ENCODE measurements at places on chromosomes 16 and 17. TPM values are rescaled to one million over a fixed set of nuclear protein-coding genes. Genes with fewer than 3 reads are reported as not detected.

DNA sequence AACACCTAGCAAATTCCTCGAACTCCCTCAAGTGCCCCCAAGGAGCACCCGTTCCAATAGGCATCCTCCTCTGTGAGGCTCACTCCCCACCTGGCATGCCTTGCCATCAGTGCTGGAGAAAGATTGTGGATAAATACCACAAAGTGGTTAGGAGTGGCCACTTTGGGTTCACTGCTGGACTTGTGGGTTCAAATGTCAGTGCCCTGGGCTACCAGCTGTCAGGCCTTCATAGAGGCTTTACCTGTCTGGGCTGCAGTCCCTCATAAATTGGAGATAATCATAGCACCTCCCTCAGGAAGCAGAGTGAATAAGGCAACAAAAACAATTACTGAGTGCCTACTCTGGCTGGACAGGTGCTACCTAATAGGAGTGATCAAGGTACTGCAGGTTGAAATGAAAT, 1.5 kb upstream of the SYT17 start:
- DNase-seq, result no peak

- no peak for DNase-seq
Observed at GRCh38 chr16:1455190-1456171, 11.1 kb upstream of the CCDC154 start.

DNA sequence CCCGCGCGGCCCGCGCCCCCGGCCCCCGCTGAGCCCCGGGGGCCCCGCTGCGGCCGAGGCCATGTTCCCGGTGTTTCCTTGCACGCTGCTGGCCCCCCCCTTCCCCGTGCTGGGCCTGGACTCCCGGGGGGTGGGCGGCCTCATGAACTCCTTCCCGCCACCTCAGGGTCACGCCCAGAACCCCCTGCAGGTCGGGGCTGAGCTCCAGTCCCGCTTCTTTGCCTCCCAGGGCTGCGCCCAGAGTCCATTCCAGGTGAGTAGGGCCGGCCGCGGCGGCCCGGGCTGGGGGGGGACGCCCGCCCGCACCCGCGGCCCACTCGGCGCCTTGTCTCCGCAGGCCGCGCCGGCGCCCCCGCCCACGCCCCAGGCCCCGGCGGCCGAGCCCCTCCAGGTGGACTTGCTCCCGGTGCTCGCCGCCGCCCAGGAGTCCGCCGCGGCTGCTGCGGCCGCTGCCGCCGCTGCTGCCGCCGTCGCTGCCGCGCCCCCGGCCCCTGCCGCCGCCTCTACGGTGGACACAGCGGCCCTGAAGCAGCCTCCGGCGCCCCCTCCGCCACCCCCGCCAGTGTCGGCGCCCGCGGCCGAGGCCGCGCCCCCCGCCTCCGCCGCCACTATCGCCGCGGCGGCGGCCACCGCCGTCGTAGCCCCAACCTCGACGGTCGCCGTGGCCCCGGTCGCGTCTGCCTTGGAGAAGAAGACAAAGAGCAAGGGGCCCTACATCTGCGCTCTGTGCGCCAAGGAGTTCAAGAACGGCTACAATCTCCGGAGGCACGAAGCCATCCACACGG, 504 bp downstream of the MAZ start:
- no peak for DNase-seq

DNA sequence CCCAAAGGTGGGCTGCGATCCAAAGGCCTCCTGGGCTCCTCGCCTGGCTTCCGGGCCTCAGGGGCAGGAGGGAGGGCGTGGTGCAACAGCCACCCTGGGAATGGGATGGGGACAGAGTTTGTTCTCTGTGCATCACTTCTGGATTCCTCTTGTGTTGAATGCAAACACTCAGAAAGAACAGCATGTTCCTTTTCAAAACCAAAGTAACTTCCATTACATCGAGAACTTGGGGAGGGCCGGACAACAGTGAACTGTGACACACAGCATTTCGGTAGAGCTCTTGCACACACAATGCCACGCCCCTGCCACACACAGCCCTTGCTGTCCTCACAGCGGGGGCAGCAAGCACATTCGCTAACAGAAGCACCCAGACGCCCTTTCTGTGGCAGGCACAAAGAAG, 36.1 kb upstream of the FASN start:
- no peak for DNase-seq

DNA sequence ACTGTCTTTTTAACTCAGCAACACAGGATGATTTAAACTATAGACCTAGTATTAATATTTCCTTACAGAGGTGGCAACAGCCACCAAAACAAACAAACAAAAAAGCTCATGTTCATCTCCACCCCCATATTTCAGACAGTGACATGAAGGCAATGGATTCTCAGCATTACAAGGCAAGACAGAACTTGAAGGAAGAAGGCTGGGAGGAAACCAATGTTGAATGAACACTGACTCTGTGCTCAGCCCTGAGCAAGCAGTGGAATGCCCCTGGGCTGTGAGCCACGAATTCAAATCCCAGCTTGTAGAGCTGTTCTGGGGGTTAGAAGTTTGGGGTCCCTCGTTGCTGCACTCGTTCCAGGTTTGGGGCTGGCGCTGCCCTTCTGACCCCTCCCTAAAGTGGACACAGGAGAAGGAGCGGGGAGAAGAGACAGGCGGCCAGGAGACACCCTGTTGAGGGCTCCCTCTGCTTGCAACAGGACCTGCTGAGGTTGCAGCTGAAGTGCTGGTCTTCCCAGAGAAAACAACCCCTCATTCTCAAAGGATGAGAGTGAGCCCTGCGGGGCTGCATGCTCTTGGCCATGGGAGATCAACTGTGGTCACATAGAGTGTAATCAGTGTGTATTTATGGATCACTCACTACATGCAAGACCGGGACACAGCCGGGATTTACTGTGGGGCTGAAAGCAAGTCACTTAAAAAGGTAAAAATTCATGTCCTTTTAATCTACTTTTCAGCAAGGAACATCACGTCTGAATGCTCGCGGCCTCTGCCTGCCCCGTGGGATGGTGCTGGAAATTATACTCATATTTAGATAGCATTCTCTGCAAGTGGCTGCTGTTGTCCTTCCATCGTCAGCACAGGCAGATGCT, 34.3 kb downstream of the MYH3 start:
- no peak for DNase-seq

- DNase-seq, result no peak
Observed at GRCh38 chr17:70527364-70527888, 358.1 kb downstream of the KCNJ2 start.

- DNase-seq, result no peak
Observed at GRCh38 chr17:67557921-67558320, 159.8 kb upstream of the NOL11 start.

DNA sequence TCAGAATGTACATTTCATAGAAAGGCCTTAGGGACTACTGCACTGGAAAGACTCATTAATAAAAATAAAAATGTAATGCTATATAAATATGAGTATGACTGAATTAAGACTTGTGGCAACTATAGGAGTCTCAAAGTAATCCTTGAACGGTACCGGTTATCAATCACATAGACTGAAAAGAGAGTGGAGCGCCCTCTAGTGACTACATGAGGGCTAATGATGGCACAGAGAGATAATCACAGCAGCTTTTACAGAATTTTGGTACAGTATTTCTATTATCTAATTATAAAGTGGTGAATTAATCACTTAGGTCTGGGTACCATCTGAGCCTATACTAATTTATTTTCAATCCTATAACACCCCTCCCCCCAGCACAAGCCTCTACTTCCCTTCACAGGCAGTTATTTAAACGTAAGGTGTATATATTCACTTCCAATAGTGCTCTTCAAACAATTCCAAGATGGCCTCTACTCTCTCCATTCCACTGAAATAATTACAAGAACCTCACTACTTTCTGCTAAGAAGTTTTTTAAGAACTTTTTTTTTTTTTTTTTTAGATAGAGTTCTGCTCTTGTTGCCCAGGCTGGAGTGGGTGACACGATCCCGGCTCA, 40.7 kb upstream of the ANKFY1 start:
- DNase-seq, result peak; percentile 64

DNA sequence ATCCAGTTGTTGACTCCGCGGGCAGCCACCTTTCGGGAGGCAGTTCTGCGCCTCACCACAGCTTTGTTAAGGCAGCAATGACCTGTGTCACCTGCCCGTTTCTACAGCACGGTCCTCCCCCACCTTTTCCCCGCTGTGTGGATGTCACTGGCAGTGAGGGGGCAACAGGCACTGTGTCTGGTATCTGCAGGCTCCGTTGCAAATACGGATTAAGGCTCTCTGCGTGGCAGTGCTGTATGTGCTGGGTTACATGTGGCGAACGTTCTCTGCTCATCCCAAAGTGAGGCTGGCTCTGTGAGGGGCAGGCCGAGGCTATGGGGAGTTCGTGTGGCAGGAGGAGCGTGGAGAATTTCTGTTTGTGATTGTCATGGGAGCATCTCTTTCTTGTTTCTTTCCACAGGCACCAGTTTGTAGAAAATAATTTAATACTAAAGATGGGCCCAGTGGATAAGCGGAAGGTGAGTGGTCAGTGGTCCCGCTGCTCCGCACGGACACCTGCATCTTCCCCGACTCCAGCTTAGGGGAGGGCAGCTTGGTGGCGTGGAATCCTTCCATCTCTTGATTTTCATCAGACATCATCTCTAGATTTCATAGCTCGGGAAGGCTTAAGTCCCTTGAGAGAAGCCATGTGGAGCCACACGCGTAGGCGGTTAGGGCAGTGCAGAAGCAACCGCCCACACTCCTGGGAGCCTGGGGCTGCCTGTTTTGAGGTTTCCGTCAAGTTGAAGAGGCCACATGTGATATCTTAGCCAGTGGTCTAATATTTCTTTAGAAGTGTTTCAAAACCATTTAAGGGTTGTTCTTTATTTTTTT, 57.8 kb downstream of the PDPK1 start:
- no peak for DNase-seq

- no peak for DNase-seq
Observed at GRCh38 chr16:80288616-80289015, 252.2 kb upstream of the DYNLRB2 start.

- DNase-seq, result no peak
Observed at GRCh38 chr16:47626246-47626645, 165.1 kb downstream of the PHKB start.

DNA sequence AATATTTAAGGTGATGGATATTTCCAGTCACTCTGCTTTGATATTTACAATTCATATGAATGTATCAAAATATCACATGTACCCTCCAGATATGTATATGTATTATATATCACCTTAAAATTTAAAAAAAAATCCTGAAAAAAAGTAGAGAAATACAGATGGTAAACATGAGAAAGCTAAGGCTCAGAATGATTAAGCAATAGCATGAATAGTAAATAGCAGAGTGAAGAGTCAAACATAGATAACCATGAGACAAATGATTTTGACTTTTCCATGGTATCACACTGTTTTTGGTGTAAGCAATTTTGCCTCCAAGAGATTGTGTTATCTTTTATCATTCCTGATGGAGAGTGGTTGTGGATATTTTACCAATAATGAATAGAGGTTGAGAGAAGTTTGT, 868.8 kb downstream of the CDH11 start:
- no peak for DNase-seq

DNA sequence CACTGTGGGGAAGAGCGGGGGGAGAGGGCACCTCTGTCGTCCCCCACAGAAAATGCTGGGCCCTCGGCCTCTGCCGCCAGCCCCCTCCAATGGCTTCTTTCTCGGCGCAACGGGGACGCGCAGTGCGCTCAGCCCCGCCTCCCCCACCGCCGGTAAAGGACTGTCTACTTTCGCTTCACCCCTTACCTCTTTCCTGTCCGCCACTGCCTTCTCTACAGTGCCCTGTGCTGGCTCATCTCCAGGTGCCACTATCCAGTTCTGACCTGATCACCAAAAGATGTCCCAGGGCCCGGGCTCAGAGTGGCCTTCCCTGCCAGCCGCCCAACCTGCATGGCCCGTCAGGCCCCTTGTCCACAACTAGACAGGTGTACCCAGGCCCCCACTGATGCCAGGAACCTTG, 7.3 kb downstream of the ENDOV start:
- DNase-seq, result no peak

GRCh38 chr16:89530401-89531381, 22.5 kb downstream of the SPG7 start:
- DNase-seq, result no peak

DNA sequence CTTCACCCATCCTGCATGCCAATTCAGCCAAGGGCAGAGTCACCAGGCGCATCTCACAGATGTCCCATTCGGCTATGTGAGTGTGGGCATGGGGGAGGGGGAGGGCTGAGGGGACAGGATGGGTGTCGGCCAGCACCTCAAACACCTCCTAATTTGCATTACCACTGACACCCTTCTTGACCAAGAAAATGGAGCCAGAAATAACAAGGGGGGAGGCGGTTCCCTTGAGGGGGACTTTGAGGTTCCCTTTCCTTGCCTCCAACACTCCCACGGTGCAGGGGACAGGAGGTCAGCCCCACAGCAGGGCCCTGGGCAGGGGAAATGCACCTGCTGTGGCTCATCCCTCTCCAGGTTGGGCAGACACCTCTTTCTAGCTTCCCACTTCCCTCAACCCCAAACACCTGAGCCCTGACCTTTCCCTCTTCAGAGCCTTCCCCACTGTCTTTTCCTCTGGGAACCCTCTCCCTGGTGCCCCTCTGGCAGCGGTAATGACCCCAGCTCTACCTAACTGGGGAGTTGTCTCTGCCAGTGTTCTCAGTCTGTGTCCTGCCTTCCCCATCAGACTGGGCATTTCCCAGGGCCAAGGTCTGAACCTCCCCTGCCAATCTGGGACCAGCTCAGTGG, 18.2 kb upstream of the TBX21 start:
- DNase-seq, result no peak

DNA sequence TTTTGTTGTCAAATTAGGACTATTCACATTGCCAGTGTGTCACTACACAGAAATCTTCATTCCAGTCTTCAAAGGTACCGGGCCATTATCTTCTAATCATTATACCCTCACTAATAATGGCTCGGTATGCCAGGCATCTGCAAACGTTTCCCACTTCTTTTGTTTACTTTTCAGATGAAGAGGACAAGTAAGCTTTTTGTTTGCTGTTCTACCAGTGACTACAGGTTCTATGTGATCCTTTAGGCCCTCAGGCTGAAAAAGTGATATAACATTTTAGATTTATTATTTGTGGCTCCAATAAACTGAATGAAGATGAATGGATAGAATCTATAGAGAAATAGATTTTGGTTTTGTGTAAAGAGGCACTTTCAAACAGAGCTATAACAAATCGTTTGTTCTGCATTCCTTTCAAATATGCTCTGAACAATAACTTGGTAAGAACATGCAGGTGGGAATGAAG, 403 bp upstream of the KRTAP3-1 start:
- DNase-seq, result peak; percentile 51

DNA sequence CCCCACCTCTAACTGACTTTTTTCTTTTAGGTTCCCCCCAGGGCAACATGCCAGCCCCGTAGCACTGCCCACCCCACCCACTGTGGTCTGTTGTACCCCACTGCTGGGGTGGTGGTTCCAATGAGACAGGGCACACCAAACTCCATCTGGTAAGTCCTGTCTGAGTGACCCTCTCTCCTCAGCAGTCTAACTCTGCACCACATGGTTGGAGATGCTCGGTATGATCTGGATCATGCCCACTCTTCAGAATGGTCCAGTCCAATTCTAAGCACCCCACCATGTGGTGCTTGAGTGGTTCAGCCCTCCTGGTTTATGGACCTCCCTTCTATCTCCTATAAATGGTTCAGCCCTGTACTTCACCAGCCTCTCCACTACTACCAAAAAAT, 5.9 kb downstream of the KDM6B start:
- DNase-seq, result peak; percentile 30

GRCh38 chr17:3004925-3005324, 58.5 kb downstream of the OR1D5 start:
- DNase-seq, result peak; percentile 29

GRCh38 chr16:82598771-82599170, 28.0 kb upstream of the CDH13 start:
- DNase-seq, result no peak

- DNase-seq, result no peak
Observed at GRCh38 chr16:83402160-83402814, 405.5 kb upstream of the HSBP1 start.

Gene ORC6
- 25.0 TPM for total RNA-seq

Gene PTX4
- not detected for total RNA-seq

Gene KRT31
- not detected for total RNA-seq

Gene TRPV3
- total RNA-seq, result 2.1 TPM

Gene C1QTNF8
- total RNA-seq, result 0.10 TPM

Gene PDIA2
- total RNA-seq, result 3.0 TPM
